CD4-positive, alpha-beta T cell (primary cell): ENCODE measurements at places on chromosomes 7 and 10.

GRCh38 chr7:28348636-28349035 is 63.7 kb upstream of the CREB5 start:
- DNase-seq, result no peak

GRCh38 chr7:2892549-2892948 is 48.4 kb upstream of the GNA12 start:
- DNase-seq, result no peak

- DNase-seq, result no peak
These were observed 78.0 kb downstream of the ARL5B start for GRCh38 chr10:18737236-18737635.

GRCh38 chr10:62183442-62183841 is 85.2 kb downstream of the RTKN2 start:
- peak; percentile 25 for DNase-seq

- no peak for DNase-seq
These were observed 103.3 kb upstream of the GATA3 start for GRCh38 chr10:7950981-7951847.

- no peak for DNase-seq
These were observed 27.2 kb downstream of the GRID1 start for GRCh38 chr10:86339226-86339865.

GRCh38 chr7:26398427-26398755 is 106.7 kb downstream of the SNX10 start:
- DNase-seq, result no peak

GRCh38 chr10:31952066-31952465 is 23.4 kb upstream of the ARHGAP12 start:
- no peak for DNase-seq

DNA sequence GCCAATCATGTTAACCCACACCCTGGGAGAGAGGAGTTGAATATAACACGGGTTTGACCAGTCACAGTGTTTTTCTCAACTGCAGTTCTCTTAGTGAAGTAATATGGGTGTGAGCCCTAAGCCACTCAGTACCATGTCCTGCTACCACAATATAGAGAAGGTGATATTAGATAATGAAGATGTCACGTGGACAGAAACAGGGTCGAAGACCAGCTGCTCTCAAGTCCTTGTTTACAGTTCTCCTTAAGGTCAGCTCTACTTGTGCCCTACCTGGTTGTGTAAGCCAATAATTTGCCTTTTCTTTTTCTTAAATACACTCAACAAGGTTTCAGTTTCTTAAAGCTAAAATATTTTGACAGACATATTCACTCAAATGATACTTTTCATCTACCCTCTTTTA is 128.3 kb upstream of the POT1 start:
- no peak for DNase-seq

DNA sequence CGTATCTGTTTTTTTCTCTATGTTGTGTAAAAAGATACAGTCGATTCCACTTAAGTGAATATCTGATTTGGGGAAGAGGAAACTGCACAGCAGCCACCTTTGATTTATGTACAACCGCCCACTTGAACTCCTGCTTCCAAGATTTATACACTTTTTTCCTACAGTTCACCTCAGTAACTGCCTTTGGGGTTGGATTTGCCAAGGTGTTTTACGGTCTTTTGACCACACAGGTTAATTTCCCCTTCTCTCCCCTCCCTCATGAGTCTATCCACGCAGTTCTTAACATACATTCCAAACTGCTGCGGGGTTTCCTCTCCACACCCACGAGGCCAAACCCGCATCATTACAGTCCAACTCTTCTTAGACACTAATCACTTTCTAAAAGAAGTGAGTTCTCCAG is 277.0 kb downstream of the USP6NL start:
- DNase-seq, result no peak

DNA sequence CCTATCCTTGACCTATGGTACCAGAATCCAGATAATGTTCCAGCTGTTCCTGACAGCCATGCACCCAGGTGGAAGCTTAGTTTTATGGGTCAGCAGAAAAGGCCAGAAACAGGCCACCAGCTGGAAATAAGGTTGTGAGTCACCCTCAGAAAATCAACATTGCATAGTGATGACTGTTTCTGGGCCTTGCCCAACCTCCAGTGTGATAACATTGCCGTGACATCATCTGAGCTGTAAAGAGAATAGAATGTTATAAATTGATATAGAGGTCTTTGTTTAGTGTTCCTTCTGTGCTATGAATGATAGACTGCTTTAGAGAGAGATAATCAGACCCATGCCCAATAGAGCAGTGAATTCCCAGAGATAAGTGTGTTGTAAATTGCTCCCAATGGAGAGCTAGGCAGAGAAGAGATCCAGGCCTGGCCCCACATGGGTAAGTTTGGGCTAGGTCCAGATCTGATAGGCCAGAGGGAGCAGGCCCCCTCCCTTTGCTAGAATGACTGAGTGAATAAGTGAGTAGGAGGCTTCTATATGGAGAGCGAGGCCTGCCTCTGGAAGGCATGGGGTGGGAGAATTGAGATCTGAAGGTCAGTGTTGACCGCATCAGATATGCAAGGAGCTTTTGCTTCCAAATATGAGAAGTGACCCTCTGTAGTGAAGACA is 14.2 kb upstream of the HPS1 start:
- DNase-seq, result no peak

DNA sequence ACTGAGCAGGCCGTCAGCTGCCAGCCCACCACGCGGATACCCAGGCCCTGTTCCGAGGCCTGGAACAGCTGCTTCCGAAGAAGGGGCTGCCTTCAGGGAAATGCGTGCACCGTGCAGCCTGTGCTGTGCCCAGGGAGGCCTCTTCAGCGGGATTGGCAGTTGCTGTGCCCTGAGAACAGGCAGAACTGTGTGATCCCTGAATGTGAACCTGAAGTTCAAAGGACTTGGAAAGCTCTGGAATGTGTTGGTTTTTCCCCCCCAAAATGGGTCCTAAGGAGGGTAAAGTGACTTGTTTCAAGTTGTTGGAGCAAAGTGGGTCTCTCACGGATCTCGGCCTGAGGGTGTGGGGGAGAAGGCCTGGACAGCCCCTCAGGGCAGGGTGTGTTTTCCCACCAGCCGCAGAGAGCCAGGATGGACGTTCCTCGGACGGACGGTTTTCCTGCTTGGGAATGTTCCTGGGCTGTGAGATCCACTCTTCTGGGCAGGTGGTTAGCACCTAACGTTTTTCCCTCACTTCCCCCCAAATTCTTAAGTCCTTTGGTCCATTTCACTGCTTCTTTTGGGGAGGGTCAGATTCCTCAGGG is 2.1 kb downstream of the SPRN start:
- DNase-seq, result no peak

DNA sequence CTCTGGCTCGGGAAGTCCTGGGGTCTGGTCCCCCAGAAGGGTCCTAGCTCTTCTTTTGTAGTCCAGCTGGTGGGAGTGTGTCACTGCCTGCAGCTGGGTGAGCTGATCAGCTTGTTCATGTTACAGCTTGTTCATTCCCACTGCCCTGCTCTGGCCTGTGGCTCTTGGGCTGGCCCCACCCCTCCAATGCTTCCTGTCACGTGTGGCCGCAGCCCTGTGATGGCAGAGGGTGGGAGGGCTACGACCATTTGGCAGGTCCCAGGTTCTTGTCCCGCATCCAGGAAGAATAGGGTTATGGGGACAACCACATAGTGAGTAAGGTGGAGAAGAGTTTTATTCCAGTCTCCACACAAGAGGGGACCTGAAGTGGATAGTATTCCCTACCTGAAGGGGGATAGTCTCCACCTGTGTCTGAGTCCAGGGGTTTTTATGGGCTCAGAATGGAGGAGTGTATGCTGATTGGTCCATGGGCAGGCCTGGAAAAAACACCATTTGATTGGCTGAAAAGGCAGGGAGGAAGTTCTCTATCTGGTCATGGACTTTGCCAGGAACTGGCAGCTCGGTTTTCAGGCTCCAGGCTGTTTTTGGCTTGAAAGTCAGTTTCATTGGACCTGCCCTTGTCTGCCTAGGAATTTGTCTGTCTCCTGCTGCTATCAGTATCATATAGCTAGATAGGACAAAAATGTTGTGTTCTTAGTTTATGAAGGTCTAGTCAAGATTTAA is 13.1 kb downstream of the SDHAF3 start:
- no peak for DNase-seq

- DNase-seq, result no peak
These were observed 411 bp downstream of the AUTS2 start for GRCh38 chr7:69598487-69599285.

- no peak for DNase-seq
These were observed 9.5 kb upstream of the NPFFR1 start for GRCh38 chr10:70293169-70293843.

DNA sequence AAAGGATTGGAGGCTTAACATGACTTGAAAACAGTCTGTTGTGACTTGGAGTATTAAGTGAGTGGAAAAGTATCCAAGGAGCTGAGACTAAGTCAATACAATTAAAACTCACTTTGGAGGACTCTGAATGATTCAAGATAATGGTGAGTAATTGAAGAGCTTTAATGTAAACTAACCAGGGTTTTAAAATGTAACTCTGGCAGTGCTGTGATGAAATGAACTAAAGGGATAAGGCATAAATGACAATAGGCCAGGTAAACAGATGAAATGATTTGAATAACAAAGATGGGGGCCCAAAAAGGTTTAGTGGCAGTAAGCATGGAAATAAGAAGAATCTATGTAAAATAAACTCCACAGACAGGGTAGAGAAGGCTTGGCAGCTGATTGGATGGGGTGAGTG is 316.5 kb upstream of the CACNA2D1 start:
- DNase-seq, result no peak

- peak; percentile 27 for DNase-seq
These were observed 97.0 kb downstream of the TPK1 start for GRCh38 chr7:144738708-144739314.

DNA sequence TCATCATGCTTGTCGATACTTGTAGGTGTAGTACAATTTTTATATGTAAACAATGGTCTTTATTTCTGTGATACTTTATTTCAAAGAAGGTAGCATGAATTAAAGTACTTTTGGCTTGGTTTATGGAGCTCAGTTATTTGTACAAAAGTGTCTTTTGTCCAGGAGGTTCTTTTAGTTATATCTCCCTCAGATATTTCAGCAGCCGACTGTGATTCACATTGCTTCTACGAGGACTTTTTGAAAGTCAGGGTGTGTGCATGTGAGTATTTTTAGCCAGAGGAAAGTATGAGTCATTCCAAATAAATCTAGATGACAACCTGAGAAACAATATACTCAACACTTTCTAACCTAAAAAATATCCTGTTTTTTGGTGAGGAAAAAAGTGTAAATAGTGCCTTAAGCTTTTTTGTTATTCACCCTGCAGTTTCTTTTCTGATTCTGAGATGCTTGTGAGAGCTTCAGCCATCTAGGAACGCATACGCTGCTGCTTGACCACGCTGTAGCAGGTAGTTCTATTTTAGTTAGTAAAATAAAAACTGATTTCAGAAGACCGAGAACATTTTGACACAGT is 595 bp upstream of the SUN1 start:
- DNase-seq, result no peak

- DNase-seq, result no peak
These were observed 23.9 kb upstream of the SPAM1 start for GRCh38 chr7:123901101-123901500.

DNA sequence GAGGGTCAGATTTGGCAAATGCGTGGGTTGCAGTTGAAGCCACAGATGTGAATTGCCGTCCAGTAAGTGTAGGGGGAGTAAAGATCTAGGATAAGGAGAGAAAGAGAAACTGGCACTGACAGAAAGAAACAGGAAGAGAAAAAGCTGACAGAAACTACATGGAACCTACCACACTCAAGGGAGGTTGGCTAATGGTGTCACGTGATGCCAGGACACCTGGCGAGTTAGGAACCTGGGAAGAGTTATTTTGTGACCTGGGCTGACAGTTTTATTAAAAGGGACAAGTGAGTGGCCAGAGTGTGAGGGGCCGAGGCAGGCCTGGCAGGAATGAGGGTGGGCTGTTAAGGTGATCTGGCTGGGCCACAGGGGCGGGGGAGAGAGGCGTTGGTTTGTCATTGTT is 188.7 kb downstream of the ADARB2 start:
- DNase-seq, result no peak

DNA sequence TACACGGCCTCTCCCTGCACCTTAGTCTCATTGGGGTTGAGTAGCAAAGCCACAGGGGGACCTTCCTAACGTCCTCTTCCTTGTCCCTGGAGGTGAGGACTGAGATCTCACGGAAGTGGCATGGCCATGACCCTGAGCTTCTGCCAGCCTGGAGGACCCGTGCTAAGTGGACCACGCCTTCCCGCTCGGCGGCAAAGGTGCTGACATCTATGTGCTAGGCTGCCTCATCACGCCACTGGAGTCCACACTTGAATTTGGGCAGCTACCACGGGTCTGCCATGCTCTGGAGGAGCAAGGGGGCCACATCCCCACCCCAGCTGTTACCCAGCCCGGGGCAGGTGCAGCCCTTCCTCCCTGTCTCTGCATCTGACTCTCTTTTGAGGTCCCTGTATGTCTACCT is 15.3 kb downstream of the GHRHR start:
- no peak for DNase-seq

DNA sequence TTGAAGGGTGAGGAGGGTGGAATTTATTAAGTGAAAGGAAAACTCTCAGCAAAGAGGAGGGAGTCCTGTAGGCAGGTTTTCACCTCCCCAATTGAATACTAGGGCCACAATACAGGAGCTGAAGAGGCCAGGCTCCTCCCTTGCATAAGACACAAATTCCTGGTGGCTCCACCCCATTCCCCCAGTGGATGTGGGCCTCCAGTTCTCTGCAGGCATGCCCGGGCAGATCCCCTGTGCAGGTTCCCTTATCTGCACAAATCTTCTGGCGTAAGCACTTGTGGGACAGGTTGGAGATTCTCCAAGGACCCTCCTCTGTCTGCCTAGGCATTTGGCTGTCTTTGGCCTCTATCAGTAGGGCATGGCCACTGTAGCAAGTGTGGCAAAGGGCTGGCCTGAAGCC is 847.1 kb upstream of the MBL2 start:
- no peak for DNase-seq

- no peak for DNase-seq
These were observed 39.1 kb downstream of the PDE1C start for GRCh38 chr7:32030904-32031692.

DNA sequence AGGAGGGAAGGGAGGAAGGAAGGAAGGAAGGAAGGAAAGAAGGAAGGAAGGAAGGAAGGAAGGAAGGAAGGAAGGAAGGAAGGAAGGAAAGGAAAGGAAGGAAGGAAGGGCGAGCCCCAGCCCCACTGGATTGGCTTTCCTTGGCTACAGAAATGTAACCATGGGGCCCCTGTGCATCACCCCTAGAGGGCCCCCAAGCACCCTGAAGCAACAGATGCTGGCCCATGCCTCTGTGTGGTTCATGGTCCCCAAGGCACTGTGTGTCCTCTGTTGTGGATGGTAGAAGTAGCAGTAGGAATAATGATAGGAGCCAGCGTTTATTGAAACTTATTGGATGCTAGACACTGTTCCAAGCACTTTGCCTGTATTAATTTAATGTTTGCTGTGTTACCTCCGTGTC is 116.6 kb upstream of the MACROH2A2 start:
- no peak for DNase-seq

DNA sequence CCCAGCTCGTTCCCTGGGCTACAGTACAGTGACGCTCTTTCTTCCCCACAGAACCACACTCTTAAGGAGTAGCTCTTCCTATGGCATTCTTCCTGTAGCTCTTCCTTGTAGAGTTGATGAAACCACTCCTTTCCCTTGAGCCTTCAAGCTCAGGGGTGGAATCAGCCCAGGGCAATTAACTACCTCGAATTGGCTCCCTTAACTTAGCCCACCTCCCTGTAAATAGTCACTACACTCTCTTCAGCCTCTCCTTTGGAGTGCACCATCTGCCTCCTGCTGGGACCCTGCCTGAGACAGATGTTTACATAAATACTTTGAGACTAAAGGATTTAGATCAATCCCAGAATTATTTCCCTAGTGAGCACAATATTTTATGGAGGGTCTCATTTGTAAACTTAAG is 537.8 kb upstream of the AUTS2 start:
- DNase-seq, result no peak
